Esophagus squamous epithelium (tissue), 5 donors: ENCODE measurements at places on chromosomes 5 and 9.

DNA sequence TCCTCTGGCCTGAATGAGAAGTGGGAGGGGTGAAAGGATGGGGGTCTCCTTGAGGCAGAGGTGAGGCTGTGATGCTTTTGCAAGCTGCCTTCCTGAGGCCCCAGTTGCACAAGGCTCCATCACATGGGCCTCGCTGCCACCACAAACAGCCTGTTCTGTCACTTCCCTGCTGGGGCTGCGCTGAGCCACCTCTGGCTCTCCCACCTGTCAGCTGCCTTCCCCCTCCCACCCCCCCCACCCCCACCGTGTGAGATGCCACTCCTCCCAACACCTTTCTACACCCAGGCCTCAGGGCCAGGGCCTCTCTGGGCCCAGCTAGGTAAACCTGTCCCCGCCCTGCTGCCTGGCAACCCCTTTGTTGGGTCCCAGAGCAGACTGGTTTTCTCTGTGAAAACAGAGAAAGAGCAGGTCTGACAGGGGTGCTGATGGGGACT is 4.5 kb upstream of the PDLIM4 start:
- no peak for DNase-seq

GRCh38 chr5:126808521-126808988 is 31.6 kb downstream of the LMNB1 start:
- no peak for DNase-seq

- DNase-seq = no peak
Measured at GRCh38 chr9:20219437-20219836, 402.9 kb downstream of the MLLT3 start.

DNA sequence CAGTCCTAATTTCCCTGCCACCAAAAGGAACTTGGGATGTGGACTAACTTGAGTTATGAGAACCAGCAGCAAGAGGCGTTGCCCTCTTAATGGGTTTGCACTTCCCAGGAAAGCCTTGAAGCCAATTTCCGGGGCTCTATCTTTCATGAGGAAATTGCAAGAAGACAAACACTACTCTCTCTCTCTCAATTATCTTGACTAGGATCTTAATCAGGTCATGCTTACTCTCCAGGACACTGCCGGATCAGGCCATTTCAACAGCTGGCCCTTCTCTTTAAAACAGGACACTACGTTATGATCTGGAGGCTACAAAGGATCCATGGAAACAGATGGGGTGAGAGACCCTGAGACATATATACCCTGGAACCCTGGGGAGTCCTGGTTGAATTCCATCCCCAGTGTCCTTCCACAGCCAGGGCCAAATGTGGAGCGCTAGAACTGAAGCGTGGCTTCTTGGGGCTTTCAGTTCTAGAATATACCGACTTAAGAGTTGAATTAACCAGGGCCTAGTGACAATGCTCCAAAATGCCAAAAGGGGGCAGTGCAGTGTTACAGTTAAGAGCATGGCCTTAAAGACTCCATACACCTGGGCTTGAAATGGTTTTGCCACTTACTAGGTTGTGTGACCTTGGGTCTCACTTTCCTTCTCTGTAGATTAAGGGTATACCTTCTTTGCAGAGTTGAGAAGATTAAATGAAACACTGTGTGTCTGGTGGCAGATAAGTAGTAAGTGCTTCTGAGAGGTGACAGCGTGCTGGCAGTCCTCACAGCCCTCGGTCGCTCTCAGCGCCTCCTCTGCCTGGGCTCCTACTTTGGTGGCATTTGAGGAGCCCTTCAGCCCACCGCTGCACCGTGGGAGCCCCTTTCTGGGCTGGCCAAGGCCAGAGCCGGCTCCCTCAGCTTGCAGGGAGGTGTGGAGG is 21.1 kb downstream of the FAM219A start:
- no peak for DNase-seq
